ENCODE measurements at places on chromosomes 2 and 18.

DNA sequence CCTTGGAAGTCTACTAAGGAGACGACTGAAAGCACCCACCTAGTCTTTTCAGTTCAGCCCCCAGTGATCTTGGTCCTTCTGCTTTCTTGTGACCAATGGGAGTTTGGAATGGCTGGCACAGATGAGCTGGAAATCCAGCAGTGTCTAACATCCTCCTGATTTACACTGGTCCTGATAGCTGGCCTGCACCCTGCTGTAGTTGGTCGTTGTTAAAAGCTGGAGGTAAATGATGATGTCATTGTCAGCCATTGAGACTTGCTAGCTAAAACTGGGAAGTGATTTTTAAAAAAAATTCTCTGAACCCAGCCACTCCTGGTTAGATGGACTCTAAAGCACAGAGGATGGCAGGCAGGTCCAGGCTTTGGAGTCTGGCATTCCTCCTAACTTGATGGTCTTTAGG is 19.3 kb downstream of the CCT7 start:
- DNase-seq, result no peak

DNA sequence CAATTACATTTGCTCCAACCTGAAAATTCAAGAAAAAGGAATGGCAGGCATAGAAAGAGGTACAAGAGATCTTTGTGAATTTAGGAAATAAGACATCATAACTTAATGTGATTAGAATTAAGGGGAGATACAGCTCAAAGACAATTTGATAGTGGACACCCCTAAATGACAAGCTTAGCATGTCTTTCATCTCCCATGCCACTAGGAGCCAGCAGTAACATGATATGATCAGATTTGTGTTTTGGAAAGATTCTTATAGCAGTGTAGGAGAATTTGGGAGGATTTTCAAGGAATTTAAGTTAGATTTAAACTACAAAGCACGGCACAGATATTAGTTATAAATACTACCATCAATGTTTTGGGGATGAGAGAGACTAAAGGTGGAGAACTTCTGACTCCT is 340.8 kb downstream of the RDH14 start:
- no peak for DNase-seq

- DNase-seq, result peak; percentile 12
These were observed 26.5 kb upstream of the IGFBP2 start for GRCh38 chr2:216606551-216607276.

GRCh38 chr2:37344453-37345361 is at the start of gene QPCT:
QPCT (plus strand) TSS chr2:37344630; CDS start chr2:37344732, 102 bp downstream.
- DNase-seq, result peak; percentile 45

DNA sequence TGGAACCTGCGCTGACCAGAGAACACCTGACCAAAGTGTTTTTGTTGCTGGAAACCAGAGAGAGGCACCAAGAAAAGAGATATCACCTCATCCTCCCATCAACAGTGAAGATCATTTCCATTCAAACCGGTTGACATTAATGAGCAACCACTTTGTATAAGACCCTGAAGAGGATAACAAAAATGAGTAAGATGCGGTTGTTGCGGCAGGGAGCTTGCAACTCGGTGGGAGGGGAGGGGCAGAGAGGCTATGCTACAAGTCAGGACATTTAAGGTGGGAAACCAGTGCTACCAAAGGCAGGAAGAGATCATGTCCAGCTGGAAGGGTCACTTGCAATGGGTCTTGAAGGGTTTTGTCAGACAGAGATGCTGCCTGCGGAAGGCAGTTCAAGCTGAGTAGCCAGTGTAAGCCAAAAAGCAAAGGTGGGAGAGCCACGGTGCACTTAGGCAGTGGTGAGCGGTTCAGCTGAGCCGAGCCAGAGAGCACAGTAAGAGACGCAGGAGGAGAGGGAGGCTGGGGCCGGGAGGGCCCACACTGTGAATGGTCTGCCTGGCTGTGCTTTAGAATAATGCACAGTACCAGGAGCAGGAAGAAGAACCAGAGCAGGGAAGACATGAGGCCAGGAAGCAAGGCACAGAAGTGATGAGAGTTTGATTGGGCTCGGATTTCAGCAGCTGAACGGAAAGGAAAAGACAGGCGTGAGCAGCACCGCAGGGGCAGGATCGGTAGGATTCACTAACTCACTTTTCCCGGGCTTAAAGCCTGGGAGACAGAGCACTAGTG is 24.4 kb upstream of the DTNB start:
- DNase-seq, result no peak
